ENCODE measurements at places on chromosomes 1 and 21.

DNA sequence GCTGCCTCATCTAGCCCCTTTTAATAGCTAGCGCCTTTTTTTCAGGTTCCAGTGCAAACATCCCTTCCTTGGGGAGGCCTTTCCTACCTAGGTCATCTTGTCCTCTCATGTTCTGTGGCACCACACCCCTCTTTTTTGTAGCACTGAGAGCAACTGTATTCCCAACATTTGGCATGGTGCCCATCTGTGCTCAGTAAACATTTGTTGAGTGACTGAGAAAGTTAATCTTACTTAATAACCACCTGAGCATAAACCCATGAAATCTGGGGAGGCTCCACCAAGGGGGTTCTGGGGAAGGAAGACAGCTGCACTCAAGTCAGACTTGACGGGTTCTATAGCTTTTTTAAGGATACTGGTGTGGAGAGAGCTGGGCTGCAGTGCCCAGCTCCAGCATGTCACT, 90.0 kb downstream of the NOS1AP start:
- no peak for DNase-seq

- no peak for DNase-seq
These were observed 68.4 kb downstream of the DNM3 start for GRCh38 chr1:171909711-171910110.

DNA sequence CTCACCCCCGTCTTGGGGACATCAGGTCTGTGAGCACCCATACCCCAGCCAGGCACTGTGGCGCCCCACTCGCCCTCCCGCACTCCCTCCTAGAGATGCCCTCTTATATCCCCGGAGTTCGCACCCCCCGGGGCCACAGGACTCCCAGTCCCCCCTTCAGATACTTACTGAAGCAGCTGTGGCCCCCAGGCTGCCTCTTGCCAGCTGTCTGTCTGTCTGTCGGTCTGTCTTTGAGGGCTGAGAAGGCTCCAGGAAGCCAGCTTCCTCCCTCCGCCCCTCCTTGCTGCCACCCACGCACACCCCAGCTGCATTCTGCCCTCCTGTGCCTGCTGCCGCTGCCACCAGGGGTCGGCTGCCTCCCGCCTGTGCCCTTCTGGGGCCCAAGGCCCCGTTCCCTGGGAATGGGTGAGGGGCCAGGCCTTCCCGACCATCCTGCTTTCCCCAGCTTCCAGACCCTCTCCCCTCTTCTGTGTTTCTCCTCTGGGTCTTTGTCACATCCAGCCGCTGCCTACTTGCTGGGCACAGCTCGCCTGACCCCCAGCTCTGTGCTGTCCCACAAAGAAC, at the start of gene PTPN7:
Gene PTPN7 (minus strand): TSS at position 226 of the 564 bp plus-strand sequence. CDS start 1,200 bp downstream, outside the sequence.
- DNase-seq: peak; percentile 12

DNA sequence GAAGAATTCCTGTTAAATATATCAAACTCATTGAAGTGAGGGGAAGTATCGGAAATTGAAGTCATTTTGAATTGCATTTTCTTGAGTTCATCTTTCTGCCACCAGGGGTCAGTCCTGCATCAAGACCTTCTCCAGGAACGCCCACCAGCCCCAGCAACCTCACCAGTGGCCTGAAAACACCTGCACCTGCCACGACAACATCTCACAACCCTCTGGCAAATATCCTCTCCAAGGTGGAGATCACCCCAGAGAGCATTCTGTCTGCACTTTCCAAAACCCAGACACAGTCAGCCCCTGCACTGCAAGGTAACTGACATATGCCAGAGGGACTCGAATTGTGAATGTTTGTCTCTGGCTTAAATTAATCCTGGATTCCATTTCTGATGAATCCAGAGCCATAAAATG, 22.8 kb upstream of the TARS2 start:
- DNase-seq: peak; percentile 99

DNA sequence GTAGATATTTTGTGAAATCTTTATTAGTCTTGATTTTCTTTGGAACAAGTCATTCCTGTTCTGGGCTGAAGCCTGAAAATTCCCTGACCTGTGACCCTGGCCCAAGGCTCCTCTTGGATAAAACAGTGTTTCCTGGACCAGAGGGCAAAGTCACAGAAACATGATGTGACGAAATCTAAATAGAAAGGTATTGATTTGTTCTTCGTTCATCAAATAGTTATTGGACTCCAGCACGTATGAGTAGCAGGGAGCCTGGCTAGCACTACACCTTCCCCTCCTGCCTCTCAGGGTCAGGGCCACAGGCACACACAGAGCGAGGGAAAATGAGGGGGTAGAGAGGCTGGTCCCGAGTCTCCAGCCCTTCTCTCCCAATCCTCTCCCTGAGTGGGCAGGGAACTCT, 1.7 kb upstream of the CLDN14 start:
- DNase-seq: no peak

All from DMS 273 treated with DMSO at 0.1 percent for 48 hours (cell line).